ENCODE measurements at places on chromosomes 3 and 15. TPM values are rescaled to one million over a fixed set of nuclear protein-coding genes. Genes with fewer than 3 reads are reported as not detected.

- DNase-seq, result no peak
These were observed 1.6 kb downstream of the PARP3 start for GRCh38 chr3:51943451-51944391.

DNA sequence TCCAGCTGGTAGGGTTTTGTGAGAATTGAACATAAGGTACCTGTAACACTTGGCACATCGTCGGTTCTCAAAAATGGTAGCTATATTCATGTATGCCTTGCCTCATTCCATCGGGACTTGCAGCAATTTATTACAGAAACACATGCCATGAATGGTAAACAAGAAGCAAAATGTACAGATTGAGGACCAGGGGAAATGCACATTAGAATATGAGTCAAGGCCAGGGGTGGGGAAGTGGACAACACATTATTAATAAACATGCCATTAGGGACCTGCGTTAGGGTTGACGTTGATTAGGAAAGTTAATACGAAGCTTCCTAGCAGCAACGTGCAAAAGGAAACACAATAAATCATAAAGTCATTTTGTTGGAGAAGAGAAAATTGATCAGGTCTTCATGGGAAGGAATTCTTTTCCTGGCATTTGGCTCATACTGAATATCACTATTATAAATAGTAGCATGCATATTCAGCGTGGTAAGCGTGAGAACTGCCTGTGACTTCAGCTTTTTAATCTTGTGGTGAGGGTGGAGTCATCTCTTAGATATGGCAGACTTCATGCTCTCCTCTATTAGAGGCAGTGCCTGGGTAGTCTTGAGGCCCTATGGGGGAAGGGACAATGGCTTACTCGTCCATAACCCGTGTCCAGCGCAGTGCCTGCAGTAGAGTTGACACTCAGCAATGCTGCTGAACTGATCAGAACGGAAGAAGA, 184.9 kb downstream of the SV2B start:
- DNase-seq, result no peak

Gene GABRB3
- 46.7 TPM for total RNA-seq

GRCh38 chr3:36548712-36549111, 168.4 kb downstream of the STAC start:
- DNase-seq, result no peak

DNA sequence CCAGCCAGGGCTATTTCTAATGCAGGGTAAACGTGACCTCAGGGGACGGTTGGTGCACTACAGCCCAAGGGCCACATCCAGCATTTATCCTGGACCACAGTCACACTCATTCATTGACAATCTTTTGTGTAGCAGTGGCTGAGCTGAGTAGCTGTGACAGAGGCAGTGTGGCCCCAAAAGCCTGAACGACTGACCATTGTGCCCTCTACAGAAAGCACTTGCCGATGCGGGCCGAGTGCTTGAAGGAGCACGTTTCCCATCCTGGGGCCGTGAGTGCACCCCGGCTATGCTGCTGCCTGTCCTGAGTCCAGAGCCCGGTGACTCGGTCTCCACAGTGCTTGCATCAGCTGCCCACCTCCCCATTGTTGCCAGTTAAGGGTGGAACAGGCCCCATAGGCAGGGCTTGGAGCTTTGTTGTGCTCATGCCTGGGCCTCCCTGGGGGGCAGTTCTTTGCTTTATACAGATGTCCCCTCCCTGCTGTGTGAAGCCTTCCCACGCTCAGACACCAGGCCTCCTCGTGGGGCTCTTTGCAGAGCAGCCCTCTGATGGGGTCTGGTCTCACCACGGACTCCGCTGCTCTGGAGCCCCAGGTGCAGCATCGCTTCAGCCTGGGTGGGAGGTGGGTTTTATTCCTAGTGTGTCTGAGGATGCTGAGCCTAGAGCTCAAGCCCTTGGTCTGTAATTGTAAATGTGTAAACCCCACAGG, 13.0 kb upstream of the SNRPA1 start:
- DNase-seq, result no peak

GRCh38 chr3:139617672-139618268, 60.0 kb downstream of the NMNAT3 start:
- DNase-seq, result no peak

Gene CYP1A1
- 0.54 TPM for total RNA-seq

DNA sequence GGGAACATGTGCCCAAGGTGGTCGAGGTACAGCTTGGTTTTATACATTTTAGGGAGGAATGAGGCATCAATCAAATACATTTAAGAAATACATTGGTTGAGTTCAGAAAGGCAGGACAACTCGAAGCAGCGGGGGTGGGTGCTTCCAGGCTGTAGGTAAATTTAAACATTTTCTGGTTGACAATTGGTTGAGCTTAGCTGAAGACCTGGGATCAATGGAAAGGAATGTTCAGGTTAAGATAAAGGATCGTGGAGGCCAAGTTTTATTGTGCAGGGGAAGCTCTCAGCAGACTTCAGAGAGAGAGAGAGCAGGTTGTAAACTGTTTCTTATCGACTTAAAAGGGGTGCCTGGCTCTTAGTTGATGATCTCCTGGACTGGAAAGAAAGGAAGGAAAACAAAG, 11.3 kb downstream of the CPN2 start:
- DNase-seq, result no peak

- DNase-seq, result no peak
These were observed 133.4 kb upstream of the BHLHE40 start for GRCh38 chr3:4845882-4846281.

Gene CRABP1
- 135 TPM for total RNA-seq

DNA sequence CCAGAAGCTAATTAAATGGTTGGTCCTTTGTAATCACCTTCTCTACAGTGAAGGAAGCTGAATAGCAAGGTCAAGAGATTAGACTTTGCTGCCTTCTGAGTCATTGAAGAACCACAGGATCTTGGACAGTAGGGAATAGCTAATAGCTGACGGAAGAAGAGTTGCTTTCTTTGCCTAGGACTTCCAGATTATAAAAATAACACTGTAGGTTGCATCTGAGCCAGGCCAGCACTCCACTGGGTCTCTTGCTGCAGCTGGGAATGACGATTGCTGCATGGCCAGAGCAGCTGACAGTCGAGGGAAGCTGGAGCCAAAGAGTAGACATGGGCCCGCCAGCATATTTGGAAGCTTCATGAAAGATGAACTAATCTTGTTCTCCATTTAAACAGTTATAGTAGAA, 81.5 kb upstream of the KCNMB2 start:
- DNase-seq, result no peak

DNA sequence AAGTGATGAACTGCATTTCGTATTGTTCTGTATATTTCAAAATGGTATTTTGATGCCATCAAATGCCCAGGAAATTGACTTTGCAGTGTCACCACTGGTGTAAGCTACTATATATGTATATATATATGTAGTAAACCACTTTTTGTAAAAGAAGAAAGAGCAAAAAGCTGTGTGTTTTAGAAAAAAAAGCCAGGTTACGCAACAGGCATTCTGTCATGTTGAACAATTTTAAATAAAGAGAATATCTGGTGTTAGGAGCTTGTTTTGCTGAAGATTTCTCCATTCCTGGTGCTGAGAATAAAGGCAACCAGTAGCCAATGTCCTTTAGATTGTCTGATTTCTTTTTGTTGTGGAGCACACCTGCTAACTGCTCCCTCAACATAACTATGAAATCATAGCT, 3.7 kb upstream of the ABHD10 start:
- no peak for DNase-seq

- DNase-seq, result no peak
These were observed 2.0 kb upstream of the ZNF710 start for GRCh38 chr15:89998923-89999675.

Gene SRP14
- total RNA-seq, result 327 TPM

Gene CHRNB4
- not detected for total RNA-seq

GRCh38 chr3:58039601-58040000, 31.4 kb downstream of the FLNB start:
- no peak for DNase-seq

Gene PIF1
- not detected for total RNA-seq

DNA sequence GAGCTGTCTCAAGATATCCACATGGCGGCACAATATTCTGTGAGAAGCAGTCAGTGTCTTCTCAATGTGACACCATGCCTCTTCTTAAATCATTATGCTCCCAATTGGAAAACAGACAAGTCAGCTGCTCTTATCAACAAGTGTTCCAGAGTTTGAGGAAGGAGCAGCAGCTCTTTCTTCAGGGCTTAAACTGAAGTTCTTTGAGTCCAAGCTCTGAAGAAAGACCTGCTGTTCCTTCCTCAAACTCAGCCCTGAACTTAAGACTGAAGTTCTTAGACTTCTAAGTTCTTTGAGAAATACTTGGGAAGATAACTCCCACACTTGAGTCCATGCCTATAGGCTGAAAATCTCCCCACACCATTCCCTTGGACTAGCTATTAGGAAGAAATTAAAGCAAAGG, 43.4 kb downstream of the NPTN start:
- DNase-seq, result no peak

DNA sequence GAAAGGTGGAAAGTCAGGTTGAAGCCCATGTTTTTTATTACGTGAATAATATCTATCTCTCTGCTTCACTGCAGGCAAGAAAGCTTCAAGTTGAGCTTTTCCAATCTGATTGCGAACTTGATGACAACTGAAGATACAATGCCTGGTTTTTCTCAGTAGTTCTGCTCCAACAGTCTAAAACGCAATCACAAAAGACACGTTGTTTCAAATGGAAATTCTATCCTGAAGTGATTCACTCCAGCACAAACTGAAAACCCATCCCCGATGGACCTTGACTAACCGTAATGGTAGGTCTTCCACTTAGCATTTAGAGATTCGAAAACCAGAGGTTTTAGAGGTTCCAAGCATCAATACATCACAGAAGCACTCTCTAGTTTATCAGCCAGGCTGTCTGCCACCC, 10.6 kb downstream of the B4GALT4 start:
- DNase-seq, result no peak

Gene LRRK1
- total RNA-seq, result 7.1 TPM

Gene TMEM108
- total RNA-seq, result 2.6 TPM

Gene SPATA12
- not detected for total RNA-seq

Gene CMTM7
- 20.7 TPM for total RNA-seq

DNA sequence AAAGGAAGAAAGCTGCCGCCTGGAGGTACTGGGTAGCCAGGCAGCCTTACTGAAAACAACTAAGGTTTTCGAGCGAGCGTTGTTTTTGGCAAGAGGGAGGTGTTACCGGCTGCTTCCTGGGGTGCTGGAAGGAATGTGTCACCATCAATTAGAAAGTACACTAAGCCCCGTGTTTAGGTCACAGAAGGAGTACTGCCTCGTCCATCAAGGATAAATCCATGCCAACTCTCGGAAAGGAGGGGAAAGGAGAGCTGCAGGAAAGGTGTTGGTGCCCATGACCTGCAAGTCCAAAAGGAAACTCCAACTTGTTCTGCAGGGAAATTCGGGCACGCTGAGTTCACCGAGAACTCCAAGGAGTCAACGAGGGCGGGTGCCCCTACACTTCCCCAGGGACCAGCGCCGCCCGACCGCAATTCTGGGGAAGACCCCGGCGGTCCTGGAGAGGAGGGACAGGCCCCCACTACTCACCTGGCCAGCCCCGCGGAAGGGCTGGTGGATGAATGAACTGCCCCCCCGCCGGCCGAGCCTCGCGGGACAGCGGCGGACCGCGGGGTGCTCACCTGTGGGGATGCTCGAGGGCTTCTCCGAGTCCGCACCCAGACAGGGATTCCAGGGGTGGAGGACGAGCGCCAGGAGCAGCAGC, 542 bp downstream of the PLOD2 start:
- peak; percentile 76 for DNase-seq

DNA sequence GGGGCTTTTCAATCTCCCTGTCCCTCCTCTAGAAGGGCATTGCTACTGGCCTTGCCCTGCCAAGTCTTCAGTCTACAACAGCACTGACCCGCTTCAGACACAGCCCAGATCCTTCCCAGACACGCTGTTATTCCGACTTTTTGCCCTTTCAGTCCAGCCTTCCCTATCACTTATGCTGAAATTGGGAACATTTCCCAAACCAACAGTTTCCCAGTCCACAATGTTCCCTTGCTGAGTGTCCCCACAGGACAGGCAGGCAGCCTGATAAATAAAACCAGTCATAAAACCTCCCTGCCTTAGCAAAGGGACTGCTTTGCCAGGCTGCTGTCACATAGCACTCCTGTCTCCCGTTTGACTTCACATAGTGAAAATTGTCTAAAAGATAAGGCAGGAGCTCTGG, 43.5 kb downstream of the GOLGA6L2 start:
- DNase-seq, result no peak

Gene PFKFB4
- 3.1 TPM for total RNA-seq

- peak; percentile 100 for DNase-seq
These were observed at the start of the genes CHCHD4 and TMEM43 for GRCh38 chr3:14124615-14125192. CHCHD4 (minus strand) TSS chr3:14124870; CDS start chr3:14124676, 194 bp downstream. TMEM43 (plus strand) TSS chr3:14125052; CDS start chr3:14125194, 142 bp downstream.

DNA sequence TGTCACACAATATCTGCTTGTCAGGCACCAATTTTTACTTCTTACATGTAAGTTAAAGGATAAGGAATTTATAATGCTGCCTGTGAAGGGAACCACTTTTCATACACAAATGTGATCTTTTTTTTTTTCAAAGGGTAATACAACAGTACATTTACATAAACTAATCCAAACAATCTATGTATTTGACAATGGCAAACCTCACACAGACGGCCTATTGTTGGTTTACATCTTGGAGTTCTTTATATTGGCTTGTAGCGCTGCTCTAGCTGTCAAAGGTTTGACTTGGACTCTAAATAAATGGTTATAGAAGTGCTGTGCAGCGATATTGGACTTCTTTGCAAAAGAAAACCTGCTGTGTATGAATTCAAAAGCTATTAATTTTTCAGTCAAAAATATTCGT, 598.0 kb downstream of the FOXP1 start:
- DNase-seq, result no peak

DNA sequence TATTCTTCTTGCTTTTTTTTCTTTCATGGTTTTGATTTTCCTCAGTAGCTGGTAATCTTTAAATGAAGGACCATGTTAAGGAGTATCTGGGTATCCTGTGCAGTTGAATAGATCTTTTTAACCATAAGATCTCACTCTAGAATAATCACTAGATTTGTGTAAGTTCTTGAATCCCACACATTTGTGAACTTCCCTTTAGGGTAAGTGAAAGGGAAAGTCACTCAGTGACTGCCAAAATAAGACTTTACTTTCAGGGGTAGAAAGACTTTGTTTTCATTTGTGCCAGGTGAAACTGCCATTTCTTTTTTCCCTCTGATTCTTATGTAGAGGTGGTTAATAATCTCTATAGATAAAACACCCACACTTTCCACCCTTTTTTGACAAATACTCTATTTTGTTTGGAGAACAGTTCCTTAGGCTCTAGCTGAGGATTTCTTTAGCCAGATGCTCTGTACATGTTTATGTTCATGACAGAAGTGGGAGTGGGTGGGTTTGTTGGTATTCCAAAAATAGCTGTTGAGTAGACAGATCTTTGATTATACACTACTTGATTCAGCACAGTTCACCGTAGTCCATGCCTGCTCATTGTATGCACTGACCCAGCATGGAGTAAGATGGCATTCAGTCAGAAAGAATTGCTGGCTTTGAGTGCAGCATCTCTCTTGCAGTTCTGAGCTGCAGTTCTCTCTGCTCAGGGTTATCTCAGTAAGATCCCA, 28.5 kb downstream of the LRRC49 start:
- DNase-seq, result no peak

- DNase-seq, result no peak
These were observed 325.5 kb downstream of the SATB1 start for GRCh38 chr3:18099611-18100010.

DNA sequence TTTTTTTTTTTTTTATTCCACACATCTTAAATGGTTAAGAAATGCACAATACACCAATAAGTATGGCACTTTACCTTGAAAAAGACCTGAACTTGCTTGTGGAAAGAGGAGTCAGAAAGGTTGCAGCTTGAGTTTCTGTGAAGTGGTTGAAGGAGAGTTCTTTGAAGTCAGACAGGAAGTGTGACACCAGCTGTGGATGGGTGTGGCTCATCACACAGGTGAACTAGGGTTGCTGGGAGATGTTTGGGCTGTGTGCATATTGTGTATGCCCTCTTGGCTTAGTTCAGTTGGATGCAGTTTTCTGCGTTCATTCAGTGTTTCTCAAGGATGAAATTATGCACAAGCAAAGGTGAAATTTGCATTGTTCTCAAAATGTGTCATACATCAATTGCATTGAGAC, 6.3 kb downstream of the AEN start:
- no peak for DNase-seq
